T follicular helper cell (primary cell): ENCODE measurements at places on chromosomes 2 and 18.

DNA sequence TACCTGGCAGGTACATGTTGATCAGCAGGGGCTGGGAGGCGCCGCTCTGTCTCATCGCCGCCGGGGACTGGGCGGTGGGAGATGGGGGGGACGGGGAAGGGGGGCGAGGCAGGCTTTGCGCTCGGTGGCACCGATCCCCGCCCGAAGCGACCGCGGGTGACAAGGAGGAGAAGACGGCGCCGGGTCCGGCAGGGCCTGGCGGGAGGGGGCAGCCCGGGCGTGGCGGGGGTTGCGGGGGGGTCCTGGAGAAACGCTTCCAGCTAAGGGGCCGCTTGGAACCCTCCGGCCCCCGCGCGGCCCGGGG, at the start of gene FEV:
Gene FEV (minus strand): TSS at position 164 of the 304 bp plus-strand sequence. CDS start 109 bp downstream, at position 55.
- no peak for DNase-seq

DNA sequence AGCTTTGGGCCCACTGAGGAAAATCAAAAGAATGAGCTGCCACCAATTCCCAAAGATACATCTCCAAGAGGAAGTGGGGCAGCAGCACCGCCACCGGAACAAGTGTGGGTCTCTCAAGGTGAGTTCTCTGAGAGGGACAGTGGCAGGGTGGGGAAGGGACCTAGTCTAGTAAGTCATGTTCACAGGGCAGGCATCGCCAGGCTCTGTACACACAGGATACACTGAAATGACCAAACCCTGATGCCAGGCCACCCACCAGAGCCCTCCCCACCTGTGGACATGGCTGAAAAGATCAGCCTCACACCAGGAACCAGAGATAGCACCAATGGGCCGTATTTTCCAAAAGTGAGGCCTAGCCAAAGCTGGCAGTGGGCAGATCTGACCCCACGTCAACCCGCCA, 108.2 kb upstream of the SMAD2 start:
- DNase-seq = no peak

DNA sequence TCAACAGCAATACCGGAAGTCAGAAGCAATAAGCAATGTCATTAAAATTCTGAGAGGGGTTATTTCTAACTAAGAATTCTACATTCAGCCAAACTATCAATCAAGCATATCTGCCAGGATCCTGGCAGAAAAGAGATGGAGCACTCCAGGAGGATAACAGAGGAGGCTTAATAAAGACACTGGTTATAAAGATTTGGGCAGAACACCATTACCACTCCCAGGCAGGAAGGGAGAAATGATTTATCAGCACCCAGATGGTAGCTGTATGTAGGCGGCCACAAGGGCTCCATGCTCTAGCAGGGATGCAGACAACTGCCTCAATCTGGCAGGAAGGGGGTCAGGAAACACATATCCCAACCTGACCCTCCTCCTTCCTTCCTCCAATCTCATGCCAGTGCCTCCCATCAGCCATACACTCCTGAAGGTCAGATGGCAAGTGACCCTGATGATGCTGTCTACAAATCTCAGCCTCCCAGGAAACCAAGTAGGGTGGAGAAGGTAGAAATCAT, 20.5 kb upstream of the TNFAIP6 start:
- no peak for DNase-seq

GRCh38 chr2:45712570-45712969, 61.1 kb downstream of the PRKCE start:
- no peak for DNase-seq

DNA sequence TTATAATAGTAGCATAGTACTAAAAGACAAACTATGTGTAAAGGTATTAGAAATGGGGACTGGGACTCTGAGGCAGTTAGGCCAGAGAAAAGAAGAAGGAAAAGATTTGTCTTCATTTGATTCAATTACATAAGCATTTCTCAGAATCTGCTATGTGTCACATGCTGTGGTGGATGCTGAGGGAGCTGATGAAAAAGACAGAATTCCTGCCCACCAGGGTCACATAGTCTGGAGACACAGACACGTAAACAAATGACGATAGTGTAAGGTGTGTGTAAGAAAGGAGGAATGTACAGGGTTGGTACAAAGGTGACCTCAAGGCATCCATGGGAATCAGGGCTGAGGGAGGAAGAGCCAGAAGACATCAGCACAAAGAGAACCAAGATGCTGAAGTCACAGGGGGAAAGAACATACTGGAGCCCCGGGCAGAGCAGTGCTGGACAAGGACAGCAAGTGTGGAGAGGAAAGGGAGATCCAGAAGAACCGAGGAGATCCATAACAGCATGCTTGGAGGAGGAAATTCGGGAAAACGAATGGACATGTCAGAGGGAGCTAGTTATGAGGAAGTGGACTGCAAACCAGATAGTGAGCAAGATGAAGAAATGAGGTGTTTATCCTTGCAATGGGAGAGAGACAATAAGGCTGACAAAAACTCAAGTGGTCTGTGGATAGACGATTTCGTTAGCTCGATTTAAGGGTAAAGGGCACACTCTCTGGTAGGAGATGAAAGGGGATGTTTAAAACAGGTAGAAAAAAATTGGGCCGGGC, 1.2 kb upstream of the MAPRE3 start:
- DNase-seq = no peak

DNA sequence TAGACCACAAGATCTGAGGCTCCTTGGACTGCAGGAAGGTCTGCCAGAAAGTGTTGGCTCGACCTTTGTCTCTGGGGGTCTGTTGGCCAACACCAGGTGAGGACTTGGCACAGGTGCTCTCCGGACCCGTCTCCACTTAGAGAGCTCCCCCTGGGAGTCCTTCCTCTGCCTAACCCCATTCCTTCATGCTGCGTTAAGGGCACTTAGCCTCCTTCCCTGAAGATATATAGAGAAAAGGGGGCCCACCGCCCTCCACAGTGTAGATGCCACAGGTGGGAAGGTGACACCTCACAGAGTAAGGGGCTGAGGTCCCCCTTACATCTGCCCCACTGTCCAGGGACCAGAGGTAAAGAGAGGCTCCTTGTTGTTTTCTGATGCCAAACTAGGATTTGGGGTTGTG, 8.2 kb downstream of the IGFBP5 start:
- DNase-seq = no peak

- DNase-seq = no peak
Measured at GRCh38 chr2:232438951-232439757, 16.8 kb upstream of the ALPI start.

DNA sequence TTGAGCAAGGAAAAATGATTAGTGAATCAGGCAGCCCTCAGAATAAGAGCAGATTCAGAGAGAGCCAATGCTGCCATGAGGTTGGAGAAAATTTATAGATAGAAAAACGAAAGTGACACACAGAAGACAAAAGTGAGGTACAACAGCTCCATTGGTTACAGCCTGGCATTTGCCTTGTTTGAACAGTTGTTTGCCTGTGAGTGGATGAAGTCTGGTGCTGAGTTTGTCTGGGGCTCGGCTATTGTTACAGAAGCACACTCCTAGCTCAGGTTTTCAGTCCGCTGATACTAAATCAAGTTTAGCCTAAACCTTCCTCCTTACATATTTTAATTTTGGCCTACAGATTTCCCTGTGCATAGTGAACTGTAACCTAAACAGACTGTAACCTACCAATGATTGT, 387.8 kb upstream of the RAB12 start:
- DNase-seq = no peak
